ENCODE measurements at places on chromosomes 2 and 18.

DNA sequence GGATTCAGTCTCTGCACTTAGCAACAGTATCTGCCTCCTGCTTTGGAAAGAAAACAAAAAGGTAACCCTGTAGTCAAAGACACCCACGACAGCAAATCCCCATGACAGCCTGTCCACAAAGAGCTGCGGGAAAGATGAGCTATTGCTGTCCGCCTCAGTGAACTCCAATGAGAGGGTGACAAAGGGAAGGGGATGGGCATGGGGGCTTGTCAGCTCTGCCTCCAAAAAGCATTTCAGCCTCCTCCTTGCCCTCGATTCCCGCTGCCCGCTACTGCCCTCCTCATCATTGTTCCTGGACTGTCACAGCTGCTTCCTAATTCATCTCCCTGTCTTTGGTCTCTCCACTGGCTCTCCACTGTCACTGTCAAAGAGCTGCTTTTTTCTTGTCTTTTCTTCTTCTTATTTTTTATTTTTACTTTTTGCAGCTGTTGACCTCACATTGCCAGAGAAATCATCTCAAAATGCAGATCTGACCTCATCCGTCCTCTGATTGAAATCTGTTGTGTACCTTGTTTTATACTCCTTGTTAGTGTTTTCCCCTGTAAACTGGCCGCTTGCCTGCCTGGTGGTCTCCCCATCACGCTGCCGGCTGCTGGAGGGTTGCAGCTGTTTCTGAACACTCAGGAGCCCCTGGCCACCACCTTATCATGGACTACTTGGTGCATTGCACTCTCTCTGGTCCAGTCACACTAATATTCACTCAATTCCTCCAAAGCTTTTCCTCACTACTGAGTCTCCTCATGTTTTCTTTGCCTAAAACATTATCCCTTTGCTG lies 7.9 kb upstream of the E2F6 start:
- DNase-seq = no peak

- DNase-seq = no peak
These were observed 1866.9 kb upstream of the PIK3C3 start for GRCh38 chr18:40088130-40088529.

GRCh38 chr2:119718501-119719260 lies 39.7 kb downstream of the TMEM177 start:
- DNase-seq = no peak

- no peak for DNase-seq
These were observed 76.0 kb downstream of the TNS1 start for GRCh38 chr2:217926801-217927200.

GRCh38 chr2:63064661-63065060 lies 14.0 kb downstream of the OTX1 start:
- DNase-seq = no peak
